Activated CD8-positive, alpha-beta memory T cell treated with anti-CD3 and anti-CD28 coated beads for 4 hours (primary cell): ENCODE measurements at places on chromosomes 13 and 19.

- DNase-seq = no peak
These were observed 275.9 kb downstream of the ZNF536 start for GRCh38 chr19:30647891-30648720.

GRCh38 chr13:50140153-50140552 lies 124.9 kb downstream of the KCNRG start:
- no peak for DNase-seq

GRCh38 chr19:52230685-52231084 lies 38.7 kb upstream of the ZNF766 start:
- no peak for DNase-seq

DNA sequence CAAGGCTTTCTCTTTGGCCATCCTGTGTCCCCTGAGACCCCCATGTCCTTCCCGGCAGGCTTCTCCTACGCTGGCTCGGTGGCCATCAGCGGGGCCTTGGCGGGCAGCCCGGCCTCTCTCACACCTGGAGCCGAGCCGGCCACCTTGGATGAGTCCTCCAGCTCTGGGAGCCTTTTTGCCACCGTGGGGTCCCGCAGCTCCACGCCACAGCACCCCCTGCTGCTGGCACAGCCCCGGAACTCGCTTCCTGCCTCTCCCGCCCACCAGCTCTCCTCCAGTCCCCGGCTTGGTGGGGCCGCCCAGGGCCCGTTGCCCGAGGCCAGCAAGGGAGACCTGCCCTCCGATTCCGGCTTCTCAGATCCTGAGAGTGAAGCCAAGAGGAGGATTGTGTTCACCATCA lies 14.2 kb downstream of the PLEKHJ1 start:
- DNase-seq = no peak

DNA sequence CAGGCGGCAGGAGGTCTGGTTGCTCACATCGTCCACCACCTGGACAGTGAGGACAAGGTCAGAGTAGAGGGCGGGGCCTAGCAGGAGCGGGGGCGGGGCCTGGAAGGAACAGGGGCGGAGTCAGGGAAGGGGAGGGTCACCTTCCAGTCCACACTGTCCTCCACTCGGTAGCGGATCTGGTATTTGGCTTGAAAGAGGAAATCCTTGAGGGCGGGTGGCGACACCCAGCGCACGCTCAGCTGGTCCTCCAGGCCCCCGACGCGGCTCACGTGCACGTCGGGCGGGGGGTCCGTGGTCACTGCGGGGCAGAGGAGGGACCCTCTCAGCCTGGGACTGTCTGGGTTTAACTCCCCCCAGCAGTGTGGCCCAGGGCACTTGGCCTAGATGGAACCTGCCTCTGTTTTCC lies 8.2 kb downstream of the REX1BD start:
- DNase-seq = no peak
